Gastrocnemius medialis (tissue), 4 donors: ENCODE measurements at places on chromosomes 13 and 19. TPM values are rescaled to one million over a fixed set of nuclear protein-coding genes. Genes with fewer than 3 reads are reported as not detected.

Gene LILRA5
- 1.1 TPM for total RNA-seq

Gene GIPR
- not detected for total RNA-seq

Gene ZNF575
- not detected for total RNA-seq

Gene SMIM44
- not detected for total RNA-seq

Gene KCNN4
- 4.1 TPM for total RNA-seq

Gene TMEM272
- 0.27 TPM for total RNA-seq

Gene POSTN
- total RNA-seq: 10.5 TPM

Gene CPT1C
- 0.73 TPM for total RNA-seq

Gene RETN
- not detected for total RNA-seq

Gene CCDC70
- not detected for total RNA-seq

DNA sequence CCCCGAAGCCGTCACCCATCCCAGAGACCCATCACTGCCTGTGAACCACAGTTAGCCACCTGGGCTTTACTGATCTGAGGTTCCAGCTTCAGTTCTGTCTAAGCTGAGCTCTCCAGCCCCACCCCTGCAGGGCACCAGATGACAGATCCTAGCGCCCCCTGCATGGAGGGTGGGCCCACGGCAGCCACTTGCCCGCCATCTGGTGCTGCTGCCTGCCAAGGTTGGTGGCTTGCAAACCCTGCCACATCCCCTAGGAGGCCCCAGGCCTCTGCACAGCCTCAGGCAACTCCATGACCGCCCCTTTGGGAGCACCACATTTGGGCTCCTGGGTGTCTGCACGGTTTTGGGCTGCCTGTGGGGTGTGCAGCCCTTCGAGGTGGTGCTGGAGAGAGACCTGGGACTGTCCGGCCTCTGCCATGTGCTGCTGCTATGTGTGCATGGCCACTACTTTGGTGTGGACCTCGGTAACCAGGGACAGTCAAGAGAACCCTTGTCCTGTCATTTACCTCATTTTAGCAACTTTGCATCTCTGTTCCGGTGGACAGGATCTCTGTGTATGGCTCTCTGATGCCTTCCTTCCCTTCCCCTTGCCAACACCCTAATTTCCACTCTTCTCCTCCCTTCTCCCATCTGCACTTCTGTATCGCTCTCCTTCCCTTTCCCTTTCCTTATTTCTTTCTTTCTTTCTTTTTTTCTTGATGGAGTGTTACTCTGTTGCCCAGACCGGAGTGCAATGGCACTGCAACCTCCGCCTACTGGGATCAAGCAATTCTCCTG lies 17.4 kb upstream of the SDHAF1 start:
- DNase-seq: no peak

- no peak for DNase-seq
Measured at GRCh38 chr13:77219401-77219800, 107.5 kb downstream of the MYCBP2 start.

- no peak for DNase-seq
Measured at GRCh38 chr13:28540612-28541011, 45.7 kb upstream of the FLT1 start.

DNA sequence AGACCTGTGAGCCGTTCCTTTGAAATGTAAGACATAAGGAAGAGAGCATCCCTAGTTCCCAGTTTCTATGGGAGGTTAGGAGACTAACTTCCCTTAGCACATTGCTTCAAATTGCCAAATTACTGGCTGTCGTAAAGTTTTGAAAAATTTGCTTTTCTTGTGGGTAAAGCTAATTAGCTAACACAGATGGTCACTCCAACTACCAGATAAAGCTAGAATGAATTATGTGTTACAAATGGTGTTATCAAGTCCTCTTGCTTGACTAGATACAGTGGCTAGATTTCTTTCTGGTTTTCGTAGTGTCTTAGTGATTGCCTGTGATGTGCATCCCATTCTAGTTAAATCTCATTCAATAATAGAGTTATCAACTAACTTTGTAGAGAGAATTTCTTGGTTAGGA lies 416.6 kb upstream of the ATXN8OS start:
- no peak for DNase-seq

- DNase-seq: no peak
Measured at GRCh38 chr19:29385191-29385795, 140.5 kb upstream of the VSTM2B start.

- DNase-seq: no peak
Measured at GRCh38 chr13:34224877-34225276, 406.9 kb downstream of the RFC3 start.

- DNase-seq: no peak
Measured at GRCh38 chr13:58190577-58190976, 559.0 kb downstream of the PCDH17 start.

DNA sequence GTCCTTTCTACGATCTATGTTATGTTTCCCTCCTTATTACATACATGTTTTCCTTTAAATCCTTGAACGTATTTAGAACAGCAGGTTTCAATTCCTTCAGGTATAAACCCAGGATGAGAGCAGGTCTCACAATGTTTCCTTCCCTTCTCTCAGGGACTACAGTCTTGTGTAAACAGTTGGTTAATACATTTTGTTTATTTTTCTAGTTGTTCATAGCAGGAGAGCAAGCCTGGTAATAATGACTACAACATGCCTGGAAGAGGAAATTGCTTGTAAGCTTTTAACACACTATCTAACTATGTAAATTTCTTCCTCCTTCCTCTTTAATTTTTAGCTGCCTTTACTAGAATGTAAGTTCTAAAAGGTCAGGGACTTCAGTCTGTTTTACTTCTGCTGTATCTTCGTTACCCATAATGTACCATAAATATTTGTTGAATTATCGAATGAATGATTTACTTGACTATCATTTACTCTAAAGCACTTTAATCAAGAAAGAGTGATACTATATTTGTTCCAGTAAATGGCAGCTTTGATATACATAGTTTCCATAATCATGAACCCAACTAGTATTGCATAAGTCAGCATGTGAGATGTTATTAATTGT lies 28.9 kb upstream of the TNFRSF19 start:
- no peak for DNase-seq

DNA sequence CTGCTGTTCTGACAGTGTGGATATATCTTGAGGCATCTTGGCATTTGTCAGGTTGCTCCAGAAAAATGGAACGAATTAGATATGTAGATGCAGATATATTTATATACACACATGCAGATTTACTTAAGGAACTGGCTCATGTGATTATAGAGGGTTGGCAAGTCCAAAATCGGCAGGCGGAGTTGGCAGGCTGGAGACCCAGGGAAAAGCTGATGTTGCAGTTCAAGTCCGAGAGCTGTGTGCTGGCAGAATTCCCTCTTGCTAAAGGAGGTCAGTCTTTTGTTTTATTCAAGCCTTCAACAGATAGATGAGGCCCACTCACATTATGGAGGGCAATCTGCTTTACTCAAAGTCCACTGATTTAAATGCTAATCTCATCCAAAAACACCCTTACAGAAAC lies 24.4 kb upstream of the CSNK1A1L start:
- no peak for DNase-seq

DNA sequence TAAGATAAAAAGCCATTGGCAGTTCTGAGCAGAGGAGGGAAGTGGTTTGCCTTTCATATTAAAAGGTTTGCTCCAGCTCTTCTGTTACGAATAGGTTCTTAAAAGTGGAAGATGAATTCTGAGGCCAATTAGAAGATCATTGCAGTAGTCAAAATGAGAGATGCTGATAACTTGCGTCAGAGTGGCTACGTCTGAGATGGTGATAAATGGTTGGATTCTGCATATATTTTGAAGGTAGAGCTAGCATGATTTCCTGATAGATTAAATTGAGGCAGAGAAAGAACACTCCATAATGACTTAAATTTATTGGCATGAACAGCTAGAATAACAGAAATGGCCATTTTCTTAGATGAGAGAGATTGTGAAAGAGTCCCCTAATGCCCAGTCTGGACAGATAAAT lies 652.6 kb downstream of the DACH1 start:
- no peak for DNase-seq

- DNase-seq: peak; percentile 68
Measured at GRCh38 chr19:53192771-53193534, at the start of gene ZNF665. Gene ZNF665 (minus strand): TSS chr19:53193358. CDS start chr19:53182898, 10,460 bp downstream.

- no peak for DNase-seq
Measured at GRCh38 chr13:52999093-52999696, 29.4 kb upstream of the OLFM4 start.

GRCh38 chr13:74641586-74641985 lies 507.4 kb upstream of the KLF12 start:
- no peak for DNase-seq

DNA sequence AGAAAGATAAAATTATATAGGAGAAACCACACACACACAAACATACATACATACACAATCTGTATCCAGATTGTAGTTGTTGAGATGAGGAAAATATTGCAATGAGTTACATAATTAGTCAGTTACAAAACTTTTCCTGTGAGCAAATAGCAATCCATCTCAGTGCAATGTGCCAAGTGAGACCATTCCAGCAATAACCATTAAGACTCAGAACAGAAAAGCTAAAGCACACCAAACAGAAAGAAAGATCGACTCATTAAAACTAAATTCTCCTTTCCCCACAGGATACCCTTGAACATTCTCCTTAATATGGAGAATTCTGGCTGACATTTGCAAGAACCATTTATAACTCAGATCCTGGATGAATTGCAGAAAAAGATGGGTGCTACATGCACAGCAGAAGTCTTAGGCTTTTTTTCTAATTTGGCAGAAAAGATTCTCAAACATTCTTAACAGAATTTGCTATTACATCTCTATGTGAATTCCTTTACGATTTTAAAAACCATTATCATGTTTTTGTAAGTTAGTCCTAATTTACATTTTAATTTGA lies 1341.2 kb upstream of the SPRY2 start:
- no peak for DNase-seq

- DNase-seq: no peak
Measured at GRCh38 chr13:77113496-77113895, 86.5 kb upstream of the FBXL3 start.

DNA sequence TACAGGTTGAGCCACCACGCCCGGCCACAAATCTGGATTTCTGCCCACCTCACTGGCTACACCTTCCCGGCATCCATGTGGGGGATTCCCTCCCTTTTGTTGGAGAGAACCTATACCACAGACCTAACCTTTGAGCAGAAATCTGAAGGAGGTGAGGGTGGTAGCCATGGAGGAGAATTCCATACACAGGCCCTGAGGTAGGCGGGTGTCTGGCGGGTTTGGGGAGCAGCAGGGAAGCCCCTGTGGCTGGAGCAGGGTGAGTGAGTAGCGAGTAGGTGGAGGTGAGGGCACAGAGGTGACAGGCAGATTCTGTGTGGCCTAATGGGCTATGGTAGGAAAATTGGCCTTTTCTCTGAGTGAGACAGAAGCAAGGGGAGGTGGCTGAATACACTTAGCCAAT lies 10.6 kb downstream of the EIF3K start:
- DNase-seq: no peak

DNA sequence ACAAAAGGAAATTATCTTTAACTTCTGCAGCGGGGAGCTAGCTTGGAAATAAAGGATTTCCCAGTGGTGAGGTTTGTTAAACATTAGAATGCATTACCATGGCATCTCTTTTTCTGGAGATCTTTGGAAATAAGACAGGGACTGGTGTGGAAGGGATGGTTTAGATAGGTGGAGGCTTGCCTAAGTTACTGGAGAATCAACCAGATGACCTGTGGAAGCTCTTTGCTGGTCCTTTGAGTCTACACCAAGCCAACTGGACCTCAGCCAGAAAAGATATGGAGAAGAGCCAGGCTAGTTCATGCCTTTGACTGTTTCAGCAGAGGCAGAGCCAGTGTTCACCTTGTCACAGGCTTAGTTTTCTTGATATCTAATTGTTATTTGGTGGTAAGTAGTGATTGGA lies 134.7 kb downstream of the KCNRG start:
- no peak for DNase-seq

DNA sequence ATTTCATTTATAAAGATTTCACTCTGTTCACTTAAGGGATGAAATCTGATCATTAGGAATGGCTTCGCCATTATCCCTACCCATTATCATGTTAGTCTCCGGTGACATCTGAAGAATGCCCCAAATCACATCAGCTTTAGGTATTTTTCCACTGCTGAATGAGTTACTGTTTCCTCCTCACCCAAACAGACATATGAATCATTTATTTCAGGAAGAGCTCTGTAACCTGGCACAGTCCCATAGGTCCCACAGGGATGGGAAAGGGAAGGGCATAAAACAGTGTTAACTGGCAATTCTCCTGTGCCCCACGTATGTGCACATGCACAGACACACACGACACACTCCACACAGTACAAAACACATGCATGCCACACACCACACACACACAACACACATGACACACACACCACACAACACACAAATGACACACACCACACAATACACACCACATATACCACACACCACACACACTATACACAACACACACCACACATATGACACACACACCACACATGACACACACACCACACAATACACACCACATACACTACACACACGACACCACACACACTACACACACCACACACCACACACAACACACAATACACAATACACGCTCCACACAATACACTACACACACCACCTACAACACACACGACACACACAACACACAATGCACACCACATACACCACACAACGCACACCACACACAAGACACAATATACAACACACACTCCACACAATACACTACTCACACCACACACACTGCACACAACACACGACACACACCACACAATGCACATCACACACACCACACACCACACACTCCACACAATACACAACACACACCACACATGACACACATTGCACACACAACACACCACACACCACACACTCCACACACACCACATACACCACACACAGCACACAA lies 15.4 kb downstream of the TMEM255B start:
- no peak for DNase-seq

DNA sequence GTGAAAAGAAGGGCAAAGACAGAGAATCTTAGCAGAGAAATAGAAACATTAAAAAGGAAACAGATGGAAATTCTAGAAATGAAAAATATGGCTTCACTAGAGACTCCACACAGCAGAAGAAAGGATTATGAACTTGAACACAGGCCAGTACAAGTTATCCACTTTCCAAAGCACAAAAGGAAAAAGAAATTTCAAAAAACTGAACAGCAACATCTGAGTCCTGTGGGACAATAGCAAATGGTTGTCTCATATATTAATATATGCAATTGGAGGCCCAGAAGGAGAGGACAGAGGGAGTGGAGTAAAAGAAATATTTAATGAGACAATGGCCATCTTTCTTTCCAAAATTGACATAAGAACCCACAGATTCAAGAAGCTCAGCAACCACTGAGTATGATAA lies 141.7 kb upstream of the GJB6 start:
- no peak for DNase-seq

DNA sequence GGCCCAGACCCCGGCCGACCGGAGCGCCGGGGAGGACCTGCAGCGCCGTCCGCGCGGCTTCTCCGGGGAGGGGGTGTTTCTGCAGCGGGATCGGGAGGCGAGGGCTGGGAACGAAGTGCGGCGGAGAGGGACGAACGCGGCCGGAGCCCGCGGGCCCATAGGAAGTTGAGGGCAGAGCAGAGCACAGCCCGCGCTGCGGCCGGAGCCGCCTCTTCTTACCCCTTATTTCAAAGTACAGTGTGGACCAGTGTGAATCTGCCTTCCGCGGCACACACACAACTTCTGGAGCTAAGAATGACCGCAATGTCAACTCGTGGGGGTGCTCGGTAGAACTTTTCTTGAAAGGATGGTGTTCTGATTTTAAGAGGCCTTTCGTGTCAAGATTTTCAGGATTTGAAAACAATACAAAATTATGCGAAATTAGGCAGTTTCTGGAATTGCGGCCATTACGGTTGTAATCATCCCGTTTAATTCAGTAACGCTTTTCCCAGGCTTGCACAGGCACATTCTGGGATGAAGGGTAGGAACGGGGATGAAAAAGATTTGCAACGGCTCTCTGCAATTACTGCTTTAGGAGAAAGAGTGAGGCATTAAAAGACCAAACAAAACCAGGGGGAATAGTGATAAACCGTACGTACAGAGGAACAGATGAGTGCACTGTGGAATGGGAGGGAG lies 821 bp downstream of the TDRD3 start:
- peak; percentile 43 for DNase-seq

GRCh38 chr19:5832527-5833216 lies 6.8 kb downstream of the FUT6 start:
- DNase-seq: no peak
